ENCODE measurements at places on chromosomes 7 and 10. TPM values are rescaled to one million over a fixed set of nuclear protein-coding genes. Genes with fewer than 3 reads are reported as not detected.

- no peak for DNase-seq
- no peaks in the 10 kb centered on the region for H3K27me3 ChIP-seq
- no peaks in the 10 kb centered on the region for H3K4me1 ChIP-seq
- H3K4me3 ChIP-seq, result no peak overlapping the region
Measured at GRCh38 chr7:147276783-147277370, 1160.3 kb downstream of the CNTNAP2 start.

GRCh38 chr10:128072941-128073645 lies 53.1 kb downstream of the MKI67 start:
- H3K4me1 ChIP-seq, result peaks cover 17% of the 10 kb centered on the region
- H3K36me3 ChIP-seq, result peaks cover 37% of the 10 kb centered on the region
- no peak overlapping the region for H3K27ac ChIP-seq
- no peaks in the 10 kb centered on the region for H3K27me3 ChIP-seq
- DNase-seq, result no peak

- H3K27me3 ChIP-seq, result peaks cover 7% of the 10 kb centered on the region
- DNase-seq, result no peak
- no peaks in the 10 kb centered on the region for H3K4me1 ChIP-seq
- no peak overlapping the region for H3K27ac ChIP-seq
Measured at GRCh38 chr10:75538765-75539164, 107.3 kb downstream of the LRMDA start.

TMEM270 gene
- total RNA-seq, result not detected

DNA sequence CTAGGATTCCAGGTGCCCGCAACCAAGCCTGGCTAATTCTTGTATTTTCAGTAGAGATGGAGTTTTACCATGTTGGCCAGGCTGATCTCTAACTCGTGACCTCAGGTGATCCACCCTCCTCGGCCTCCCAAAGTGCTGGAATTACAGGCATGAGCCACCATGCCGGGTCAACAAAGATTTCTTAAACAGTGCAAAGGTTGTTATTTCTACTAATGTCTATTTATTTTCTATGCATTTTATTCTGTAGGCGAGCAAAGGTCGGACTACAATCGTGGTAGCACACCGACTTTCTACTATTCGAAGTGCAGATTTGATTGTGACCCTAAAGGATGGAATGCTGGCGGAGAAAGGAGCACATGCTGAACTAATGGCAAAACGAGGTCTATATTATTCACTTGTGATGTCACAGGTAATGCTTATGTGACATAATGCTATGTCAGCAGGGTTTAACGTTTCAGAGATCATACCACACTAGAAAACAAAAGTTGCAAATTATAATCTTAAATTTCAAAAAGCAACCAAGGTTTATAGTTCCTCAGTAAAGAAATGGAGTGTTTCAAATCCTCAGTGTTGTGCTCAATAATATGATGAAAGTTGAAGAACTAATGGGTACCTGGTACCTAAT lies 65.9 kb downstream of the ABCB5 start:
- no peak overlapping the region for H3K27ac ChIP-seq
- DNase-seq, result no peak
- no peaks in the 10 kb centered on the region for H3K27me3 ChIP-seq
- H3K4me3 ChIP-seq, result no peak overlapping the region
- no peaks in the 10 kb centered on the region for H3K36me3 ChIP-seq

Data from activated CD4-positive, alpha-beta T cell treated with anti-CD3 and anti-CD28 coated beads, Interleukin-2, amount 10 ng/mL, durations not matched to agents 7 days and 5 days (primary cell).